Adrenal gland (tissue), 19 donors: ENCODE measurements at places on chromosomes 5 and 9. TPM values are rescaled to one million over a fixed set of nuclear protein-coding genes. Genes with fewer than 3 reads are reported as not detected.
A peak's percentile ranks its signal among the peaks of the same experiment; 100 is the strongest.

Gene PCDHGB5
- total RNA-seq, result 13.5 TPM

Gene GPR21
- not detected for total RNA-seq

DNA sequence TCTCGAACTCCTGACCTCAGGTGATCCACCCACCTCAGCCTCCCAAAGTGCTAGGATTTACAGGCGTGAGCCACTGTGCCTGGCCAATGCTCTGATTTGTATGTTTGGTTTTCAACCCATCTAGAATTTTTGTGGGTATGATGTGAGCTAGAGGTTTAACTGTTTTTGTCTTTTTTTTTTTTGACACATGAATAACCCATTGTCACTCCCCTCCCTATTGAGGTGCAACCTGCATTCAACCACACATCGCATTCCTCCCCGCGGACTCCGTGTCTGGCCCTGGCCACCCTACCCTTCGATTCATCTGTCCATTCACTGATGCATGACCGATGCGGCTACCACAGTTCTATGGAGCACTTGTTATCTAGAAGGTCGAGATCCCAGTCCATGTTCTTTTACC lies 9.5 kb upstream of the FAM163B start:
- no peak for DNase-seq

Gene SLC4A9
- total RNA-seq, result not detected

GRCh38 chr5:170622933-170623332 lies 119.1 kb downstream of the KCNIP1 start:
- DNase-seq, result no peak

- no peak for DNase-seq
These were observed 109.7 kb downstream of the MSX2 start for GRCh38 chr5:174834081-174834480.

Gene CBY3
- total RNA-seq, result not detected

DNA sequence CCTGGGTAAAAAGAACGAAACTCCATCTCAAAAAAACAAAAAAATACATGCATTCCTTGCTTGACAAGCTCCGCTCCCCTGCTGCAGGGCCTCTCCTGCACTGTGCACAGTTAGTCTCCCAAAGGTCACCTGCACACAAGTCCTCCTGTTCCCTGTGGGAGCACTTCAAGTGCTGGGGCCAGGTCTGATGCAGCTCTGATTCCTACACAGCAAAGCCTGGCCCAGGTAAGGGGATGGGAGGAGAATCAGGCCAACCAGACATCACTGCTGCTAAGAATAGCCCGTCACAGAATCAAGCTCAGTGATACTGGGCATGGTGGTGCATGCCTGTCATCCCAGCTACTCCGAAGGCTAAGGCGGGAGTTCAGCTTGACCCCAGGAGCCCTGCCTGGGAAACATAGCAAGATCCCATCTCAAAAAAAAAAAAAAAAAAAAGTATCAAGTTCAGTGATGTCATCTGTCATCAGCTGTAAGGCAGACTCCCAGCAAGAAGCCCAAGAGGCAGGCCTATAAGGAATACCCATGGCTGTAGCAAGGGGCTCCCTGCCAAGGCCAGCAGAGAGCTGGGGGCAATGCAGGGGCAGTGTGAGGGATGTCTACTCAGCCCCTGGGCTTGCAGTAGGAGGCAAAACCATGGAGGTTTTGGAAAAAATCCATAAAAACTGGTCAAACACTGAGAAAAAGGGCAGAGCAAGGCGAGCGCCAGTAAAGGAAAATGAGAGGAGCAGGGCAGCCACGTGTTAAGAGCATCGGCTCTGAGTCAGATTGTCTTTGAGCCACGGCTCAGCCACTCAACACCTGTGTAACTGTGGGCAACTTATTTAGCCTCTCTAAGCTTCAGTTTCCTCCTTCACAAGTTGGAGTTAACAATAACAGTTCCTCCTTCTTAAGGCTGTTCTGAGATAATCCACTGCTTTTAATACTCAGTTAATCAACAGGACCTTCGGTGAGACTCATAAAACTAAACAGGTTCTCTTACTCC lies 3.2 kb downstream of the TPM2 start:
- DNase-seq, result peak; percentile 52

DNA sequence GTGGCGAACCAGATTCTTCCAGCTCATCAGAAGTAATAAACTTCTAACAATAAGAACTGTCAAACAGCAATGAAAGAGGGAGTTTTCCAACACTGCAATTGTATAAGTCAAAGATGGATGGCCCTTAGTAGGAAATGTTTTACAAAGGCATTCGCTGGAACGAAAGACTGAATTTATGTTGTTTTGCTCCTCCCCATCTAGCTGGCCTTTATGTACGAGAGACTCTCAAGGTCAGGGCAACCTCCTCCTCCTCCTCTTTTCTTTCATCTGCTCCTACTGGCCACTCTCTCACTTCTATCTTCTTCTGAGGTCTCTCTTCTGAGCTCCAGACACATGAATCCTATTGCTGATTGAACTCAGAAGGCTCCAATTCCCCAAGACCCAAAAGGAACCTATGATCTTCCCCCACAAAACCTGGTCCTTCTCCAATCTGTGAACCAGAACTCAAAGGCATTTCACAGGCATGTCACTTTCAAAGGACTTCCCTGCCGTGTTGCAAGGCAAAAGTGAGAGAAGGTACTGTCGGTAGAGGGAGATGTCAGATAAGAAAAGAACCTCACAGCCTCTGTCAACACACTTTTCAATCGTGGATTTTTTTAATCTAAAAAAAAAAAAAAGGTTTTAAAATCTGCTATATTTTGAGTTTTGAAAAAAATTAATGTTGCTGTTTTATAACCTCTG lies 28.5 kb upstream of the PUM3 start:
- DNase-seq, result no peak

DNA sequence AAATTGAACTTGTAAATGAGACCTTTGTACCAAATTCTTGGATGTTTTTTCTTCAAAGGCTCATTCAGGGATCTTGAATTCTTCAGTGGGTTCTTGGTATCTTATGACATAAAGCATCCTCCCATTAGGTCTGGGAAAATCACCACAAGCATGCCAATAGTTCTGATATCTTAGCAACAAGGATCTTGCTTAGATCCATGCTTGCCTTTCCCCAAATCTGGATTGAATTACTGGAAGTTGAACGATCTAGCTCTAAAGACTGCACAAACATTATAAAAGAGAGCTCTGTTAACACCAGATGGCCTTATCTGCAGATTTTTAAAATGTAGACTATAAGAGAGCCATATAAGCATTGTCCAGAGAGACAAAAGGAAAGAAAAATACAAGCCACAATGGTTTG lies 266.3 kb downstream of the RAB3C start:
- DNase-seq, result no peak

Gene TBCA
- total RNA-seq, result 338 TPM
